GM12865 (cell line): ENCODE measurements at places on chromosomes 5 and 9.
A peak's percentile ranks its signal among the peaks of the same experiment; 100 is the strongest.

- DNase-seq, result no peak
Observed at GRCh38 chr5:153212471-153212870, 278.0 kb upstream of the GRIA1 start.

GRCh38 chr9:73871636-73872035 is 625.5 kb upstream of the RORB start:
- DNase-seq, result no peak

DNA sequence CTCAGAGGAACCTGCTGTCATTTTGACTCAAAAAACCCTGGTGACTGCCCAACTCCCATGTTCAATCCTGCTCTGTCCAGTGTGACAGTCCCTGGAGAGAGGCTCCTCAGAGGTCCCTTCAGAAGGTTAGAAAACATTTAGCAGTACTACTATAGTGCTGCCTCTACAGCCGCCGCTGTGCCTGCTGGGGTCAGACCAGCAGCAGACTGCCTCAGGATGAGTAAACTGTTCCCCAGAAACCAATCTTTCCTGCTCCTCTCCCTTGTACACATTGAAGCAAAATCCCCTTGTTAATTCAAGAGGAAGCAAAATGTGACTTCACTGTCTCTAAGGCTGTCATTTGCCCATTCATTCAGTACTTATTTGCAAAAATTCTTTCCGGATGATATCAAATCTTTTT is 94.8 kb upstream of the SMARCA2 start:
- peak; percentile 44 for DNase-seq

DNA sequence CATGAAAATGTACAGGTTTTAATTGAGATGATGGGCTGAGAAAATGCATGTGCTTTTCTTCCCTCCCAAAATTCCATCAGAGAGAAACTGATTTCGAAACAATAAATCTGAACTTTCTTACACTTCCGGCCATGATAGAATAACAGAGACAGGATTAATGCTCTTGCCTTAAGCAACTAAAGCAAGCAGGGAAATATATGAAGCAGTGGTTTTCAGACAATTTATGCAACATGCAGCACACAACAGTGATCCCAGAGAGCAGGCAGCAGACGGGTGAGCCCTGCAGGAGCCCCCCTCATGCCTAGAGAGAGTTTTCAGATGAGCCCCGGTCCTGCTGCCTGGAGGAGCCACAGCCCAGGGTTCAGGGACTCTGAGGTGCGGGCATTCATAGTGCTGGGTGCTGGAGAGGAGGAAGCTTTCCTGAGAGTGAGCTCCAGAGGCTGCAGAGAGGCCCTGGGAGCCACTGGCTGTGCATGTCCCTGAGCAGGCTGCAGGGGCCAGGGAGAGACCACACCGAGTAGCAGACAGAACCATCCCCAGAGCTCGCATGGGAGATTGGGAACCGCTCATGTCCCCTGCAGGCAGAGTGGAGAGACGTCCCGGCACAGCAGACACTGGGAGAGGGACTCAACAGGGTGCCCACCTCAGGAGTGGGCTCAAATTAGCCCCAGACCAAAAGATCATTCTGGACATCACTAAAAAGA is 143.5 kb downstream of the OLFM1 start:
- no peak for DNase-seq

DNA sequence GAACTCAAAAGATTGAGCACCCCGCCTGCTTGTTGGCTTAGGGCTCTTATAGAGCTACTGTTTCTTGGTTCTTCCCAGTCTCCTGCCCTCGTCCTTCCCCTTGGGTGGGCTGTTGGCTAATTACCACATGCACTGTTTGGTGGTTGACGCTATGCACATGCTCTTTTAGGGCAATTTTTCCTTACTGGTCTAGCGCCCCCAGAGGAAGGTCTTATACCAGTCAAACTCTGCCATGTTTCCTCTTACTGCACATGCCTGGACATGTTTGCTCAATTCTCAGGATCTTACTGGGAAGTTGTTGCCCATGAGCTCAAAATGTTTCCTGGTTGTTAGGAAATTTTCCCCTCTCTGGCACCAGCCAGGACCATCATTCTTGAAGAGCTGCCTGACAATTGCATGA is 101.9 kb downstream of the SLC28A3 start:
- no peak for DNase-seq

- DNase-seq, result peak; percentile 96
Observed at GRCh38 chr5:143002459-143003327, 232.5 kb downstream of the ARHGAP26 start.

DNA sequence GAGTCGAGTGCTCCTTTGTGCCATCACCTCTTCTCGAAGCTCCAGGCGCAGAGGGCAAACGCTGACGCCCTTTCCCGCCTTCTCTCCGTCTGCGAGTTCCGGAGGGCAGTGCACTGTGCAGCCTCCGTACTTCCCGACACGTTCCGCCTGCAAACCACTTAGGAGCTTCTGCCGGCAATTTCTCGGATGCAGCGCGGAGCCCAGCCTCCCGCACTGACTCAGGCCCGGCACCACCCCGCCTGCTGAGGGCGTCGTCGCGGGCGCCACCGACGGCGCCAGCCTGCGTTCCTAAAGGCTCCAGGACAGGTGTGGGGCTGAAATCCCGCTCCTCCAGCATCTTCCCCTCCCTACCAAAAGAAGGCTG is 9.3 kb upstream of the TRIM36 start:
- no peak for DNase-seq

DNA sequence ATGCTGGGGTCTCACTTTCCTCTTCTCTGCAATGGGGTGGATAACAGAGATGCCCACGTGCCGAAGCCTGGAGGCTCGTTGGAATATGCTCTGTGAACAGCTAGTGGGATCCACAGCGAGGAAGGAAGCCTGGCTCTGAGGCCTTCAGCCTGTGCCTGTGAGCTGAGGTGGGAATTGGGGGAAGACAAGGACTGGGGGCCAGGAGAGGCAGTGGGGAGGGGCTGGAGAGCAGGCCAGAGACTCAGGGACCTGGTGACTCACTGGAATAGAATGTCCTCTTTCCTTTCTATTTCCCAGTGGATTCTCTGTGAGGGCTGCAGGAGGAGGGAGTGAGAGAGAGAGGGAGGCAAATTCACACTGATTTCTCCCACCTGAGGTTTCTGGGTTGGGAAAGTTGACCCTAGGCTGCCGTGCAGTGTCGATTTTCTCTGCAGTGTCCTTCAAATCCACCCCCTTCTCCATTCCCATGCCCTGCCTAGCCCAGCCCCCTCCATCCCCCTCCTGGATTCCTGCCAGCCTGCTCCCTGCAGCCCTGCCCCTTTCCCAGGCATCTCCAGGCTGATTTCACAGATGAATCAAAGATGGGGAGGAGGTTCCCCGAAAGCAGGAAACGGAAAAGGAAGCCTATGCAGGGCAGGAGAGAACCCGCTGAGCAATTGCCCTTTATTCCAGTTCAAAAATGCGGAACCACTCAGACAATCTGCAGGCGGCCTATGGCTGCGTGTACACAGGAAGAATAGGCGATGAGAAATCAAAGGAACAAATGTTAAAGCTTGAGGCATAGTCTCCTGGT is 1.4 kb upstream of the SPAAR start:
- DNase-seq, result no peak

- no peak for DNase-seq
Observed at GRCh38 chr9:134591082-134591571, 50.5 kb upstream of the COL5A1 start.

- peak; percentile 72 for DNase-seq
Observed at GRCh38 chr9:122122903-122123632, 30.0 kb upstream of the TTLL11 start.

- DNase-seq, result peak; percentile 73
Observed at GRCh38 chr9:117718085-117718484, 13.9 kb downstream of the TLR4 start.

- peak; percentile 47 for DNase-seq
Observed at GRCh38 chr9:95266649-95267048, 50.9 kb downstream of the FANCC start.

DNA sequence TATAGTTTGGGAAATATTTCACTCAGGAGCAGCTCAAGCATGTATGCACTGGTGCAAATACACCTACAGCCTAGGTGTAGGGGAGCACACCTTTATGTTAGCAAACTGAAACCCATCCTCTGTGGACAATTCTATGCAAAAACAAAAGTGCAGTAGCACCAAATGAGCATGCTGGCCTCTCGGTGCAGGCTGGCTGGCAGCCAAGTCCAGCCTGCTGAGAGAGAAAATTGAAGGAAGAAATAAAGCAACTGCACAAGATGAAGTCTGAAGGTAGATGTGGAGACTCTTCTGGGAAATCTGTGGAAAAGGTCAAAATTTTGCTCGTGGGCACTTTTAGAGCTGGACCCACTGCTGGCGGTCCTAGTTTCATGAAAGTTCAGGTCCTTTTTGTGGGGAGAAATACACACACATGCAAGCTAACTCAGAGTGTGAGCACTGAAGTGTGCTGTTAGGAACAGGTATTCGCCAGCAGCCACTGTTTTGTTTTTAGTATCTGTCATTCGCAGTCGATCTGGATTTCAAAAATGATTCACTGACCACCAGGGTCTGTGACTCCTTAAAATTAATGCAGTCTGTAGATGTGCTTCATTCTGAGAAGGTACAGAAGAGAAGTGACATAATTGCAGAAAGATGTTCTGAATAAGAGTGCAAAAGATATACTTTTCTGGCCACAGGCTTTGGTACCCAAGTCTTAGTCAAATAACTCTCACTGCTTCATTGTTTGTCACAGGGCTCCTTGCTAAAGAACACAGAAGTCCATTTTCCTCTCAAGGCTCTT is 281.7 kb downstream of the PARP8 start:
- no peak for DNase-seq

GRCh38 chr9:107261106-107261505 is 22.0 kb upstream of the RAD23B start:
- DNase-seq, result peak; percentile 20

DNA sequence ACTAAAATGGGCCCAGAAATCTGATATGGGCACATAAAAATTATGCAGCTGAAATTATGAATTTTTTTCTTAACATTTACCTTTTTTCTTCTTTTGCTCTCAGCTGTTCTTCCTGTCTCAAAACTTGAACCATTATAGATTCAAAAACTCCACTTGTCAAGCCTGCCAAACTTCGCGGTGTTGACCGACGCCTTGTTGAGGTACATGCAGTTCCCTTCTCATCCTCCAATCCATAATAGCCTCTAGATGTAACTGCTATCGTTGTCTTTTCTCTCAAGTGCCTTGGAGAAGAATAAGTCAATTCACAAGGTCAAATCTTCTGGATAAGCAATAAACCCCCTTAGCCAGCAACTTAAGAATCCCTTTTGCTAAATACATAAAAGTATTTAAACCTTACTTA is 27.2 kb downstream of the RANBP6 start:
- DNase-seq, result no peak

GRCh38 chr9:36956908-36957307 is 77.2 kb downstream of the PAX5 start:
- DNase-seq, result no peak

DNA sequence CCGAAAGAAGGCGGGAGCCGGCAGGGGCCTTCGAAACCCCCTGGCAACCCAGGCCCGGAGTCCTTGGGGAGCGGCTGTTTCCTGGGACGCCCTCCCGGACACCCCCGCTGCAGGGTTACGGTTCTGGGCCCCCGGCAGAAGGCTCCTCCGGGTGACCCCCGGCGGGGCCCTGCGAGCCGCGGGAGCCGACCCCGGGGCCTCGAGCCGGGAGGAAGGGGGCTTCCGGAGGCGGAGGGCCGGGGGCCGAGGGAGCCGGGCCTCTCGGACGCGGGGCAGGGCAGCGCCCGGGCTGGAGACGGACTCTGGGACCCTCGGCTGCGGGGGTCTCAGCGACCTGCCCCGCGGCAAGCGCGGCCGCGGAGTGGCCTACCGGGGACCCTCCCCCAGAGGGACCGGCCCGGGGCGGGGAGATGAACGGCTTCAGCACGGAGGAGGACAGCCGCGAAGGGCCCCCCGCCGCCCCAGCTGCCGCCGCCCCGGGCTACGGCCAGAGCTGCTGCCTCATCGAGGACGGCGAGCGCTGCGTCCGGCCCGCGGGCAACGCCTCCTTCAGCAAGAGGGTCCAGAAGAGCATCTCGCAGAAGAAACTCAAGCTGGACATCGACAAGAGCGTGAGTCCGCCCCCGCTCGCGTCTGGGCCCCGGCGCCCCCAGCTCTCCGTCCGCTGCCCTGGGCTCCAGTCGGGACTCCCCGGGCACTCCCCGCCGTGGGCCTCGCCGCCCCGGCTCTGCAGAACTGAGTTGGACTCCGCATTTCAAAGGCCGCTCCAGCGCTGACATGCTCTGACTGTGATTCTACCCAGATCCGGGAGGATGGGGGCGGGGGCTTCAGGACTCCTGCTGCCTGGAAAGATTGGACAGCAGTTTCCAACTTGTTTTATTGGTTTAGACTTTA is 645 bp downstream of the SAP30L start:
- peak; percentile 50 for DNase-seq
